ENCODE measurements at places on chromosomes 11 and 22.

GRCh38 chr11:106552694-106553203 is 465.5 kb downstream of the GUCY1A2 start:
- DNase-seq, result no peak

- no peak for DNase-seq
Observed at GRCh38 chr22:40922484-40923303, 28.5 kb upstream of the RBX1 start.

- DNase-seq, result no peak
Observed at GRCh38 chr22:18066181-18066859, 11.5 kb upstream of the PEX26 start.

DNA sequence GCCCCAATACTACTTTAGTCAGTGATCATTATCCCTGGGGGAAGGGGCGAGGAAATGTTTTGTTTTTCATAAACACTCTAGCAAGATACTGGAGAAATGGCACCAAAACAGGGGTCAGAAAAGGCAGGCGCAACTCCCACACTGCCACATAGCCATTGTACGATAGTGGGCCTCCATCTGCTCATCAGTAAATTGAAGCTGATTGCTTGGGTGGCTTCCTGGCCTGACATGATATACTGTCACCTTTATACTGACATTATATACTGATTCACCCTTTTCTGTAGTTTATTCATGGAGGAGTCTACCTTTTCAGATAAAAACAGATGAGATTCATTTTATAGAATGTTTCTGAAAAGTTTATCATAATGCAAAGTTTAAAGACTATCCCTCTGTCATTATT is 51.6 kb upstream of the CCDC34 start:
- DNase-seq, result no peak

- DNase-seq, result no peak
Observed at GRCh38 chr11:72409458-72409857, 24.9 kb downstream of the CLPB start.

DNA sequence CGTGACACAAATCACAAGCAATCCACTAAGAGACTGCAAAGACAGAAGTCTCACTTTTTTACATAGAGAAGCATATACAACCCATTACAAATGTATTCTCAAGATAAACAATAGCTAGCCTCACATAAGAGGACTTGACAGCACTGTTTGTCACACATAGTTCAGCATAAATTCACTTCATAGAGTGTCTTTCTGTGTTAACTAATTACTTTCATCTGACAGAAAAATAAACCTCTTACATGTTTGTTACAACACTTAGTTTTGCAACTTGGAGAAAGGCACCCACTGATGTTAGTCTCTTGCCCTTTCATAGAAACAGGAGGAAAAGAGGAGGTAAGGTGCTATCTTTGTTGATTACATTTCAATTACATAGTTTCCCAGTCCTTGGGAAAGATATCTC is 2221.9 kb upstream of the RAG2 start:
- no peak for DNase-seq

- DNase-seq, result no peak
Observed at GRCh38 chr11:134565343-134565891, 153.4 kb upstream of the B3GAT1 start.

DNA sequence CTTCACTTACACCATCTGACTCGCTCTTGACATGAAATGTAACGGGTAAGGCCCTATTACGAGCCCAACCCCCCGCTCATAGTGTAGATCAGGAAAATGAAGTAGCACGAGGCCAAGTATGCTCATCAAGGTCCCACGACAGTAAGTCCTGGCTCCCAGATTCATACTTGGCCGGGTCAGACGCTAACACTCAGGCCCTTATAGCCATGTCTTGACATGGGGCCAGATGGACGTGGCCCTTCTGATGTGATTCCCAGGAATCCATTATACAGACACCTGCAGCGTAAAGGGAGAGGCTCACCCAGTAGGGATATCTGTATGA is 175.1 kb downstream of the CEP164 start:
- DNase-seq, result no peak

- no peak for DNase-seq
Observed at GRCh38 chr11:10818594-10818993, 9.9 kb upstream of the EIF4G2 start.

- no peak for DNase-seq
Observed at GRCh38 chr11:42257534-42257933, 798.1 kb upstream of the LRRC4C start.
